ENCODE measurements at places on chromosomes 1 and 21.
A peak's percentile ranks its signal among the peaks of the same experiment; 100 is the strongest.

- DNase-seq = no peak
Measured at GRCh38 chr1:35554266-35555211, 2.7 kb downstream of the KIAA0319L start.

DNA sequence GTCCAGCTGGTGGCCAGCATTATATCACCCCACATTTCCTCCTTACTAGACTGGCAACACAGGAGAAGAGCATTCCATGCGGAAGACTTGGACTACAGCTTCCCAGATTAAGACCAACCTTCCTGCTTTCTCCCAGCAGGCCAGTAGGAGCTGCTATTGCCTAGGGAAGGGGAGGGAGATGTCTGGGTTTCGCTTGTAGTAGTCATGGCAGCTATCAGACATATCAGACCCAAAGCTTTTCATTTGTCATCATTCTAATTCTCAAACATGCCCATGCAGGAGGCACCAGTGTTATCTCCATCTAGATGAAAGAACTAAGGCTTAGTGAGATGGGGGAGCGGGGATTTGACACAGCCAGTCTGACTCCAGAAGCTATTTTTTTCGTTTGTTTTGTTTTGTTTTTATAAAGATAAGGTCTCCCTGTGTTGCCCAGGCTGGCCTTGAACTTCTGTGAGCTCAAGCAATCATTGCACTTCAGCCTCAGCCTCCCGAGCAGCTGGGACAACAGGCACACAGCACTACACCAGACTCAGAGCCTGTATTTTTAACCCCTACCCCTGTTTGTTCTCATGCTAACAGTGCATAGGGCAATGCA is 4.5 kb downstream of the PLA2G2A start:
- DNase-seq = peak; percentile 5

- no peak for DNase-seq
Measured at GRCh38 chr1:15799004-15799867, 8.2 kb downstream of the UQCRHL start.

DNA sequence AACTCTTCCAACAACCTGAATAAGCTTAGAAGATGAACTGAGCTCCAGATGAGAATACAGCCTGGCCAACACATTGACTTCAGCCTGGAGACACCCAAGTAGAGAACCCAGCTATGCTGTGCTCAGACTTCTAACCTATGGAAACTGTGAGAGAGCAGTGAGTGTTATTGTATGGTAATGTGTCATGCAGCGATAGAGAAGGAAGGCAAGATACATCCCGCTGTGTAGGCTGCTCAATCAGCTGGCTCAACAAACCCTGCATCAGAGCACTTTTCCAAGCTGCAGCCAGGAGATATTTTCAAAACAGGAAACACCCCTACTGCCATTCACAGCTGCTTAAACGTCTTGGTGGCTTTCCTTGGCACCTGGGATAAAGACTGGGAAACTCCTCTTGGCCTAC is 321.3 kb downstream of the SIPA1L2 start:
- no peak for DNase-seq

GRCh38 chr1:152533327-152533938 is 19.2 kb downstream of the CRCT1 start:
- DNase-seq = peak; percentile 23

DNA sequence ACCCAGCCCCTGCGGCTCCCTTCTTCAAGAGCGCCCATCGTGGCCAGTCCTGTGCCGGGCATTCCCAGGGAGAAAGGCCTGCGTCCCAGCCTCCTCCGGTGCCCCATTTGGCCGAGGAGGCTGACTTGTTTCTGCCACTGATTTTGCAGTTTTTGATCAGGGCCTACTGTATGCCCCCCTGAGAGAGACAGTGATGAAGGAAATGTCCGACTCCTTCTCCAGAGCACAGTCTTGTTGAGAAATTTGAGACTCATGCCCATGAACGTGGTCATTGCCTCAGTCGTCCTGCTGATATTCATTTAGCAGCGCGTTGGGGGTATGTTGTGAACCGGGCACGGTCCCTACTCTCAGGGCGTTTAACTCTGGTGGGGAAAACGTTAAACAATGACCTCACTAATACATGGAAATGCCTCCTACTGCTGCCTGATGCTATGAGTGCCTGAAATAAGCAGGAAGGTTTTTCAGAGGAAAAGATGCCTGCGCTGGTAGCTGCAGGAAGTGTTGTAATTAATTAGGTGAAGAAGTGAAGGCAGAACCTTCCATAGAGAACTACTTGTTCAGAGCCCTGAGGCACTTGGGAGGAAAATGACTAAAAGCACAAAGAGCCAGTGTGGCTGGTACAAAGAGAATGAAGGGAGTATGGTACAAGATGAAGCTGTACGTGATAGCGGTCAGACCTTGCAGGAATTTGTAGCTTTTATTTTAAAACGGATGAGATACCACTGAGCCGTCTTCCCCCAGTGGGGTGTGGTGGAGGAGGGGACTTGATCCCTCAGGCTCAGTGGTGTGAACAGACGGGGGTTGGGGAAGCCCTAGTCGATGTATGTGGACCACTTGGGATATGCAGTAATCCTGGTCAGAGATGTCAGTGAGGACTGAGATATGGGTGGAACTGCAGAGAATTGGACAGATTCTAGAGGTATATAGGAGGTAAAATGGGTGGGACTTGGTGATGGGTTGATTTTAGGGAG is 730 bp downstream of the ZCCHC17 start:
- DNase-seq = peak; percentile 15

DNA sequence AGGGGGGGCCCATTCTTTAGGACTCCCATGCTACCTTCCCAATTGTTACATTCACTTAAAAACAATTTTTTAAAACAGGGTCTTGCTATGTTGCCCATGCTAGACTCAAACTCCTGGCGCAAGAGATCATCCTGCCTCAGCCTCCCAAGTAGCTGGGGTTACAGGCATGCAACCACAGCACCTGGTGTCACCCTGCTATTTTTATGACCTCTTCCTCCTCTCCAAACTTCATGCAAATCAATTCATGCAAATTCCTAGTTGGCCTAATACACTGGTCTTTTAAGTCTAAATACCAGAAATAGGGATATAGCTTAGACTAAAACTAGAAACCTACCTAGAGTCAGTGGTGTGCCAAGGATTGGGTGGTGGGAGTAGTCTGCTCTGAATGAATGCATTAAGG is 30.1 kb downstream of the CDKN2C start:
- no peak for DNase-seq

- DNase-seq = no peak
Measured at GRCh38 chr1:94611681-94612475, 70.3 kb upstream of the F3 start.

DNA sequence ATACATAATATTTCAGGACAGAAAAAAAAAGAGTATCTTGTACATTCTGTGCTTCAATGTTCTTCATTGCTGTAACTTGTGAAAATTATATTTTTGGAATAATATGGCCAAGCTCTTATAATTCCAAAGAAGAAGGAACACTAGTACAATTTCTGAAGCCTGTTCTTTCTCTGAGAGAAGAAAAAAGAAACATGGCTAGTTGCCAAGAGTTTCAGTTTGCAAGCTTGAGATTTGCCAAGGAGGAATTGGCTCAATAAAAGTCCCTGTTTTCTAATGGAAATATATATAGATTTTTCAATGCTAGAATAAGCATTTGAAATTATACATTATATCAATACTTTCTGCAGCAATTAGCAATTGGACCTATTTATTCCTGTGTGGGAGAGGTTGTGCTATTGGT is 285.2 kb upstream of the NEGR1 start:
- DNase-seq = no peak

- peak; percentile 95 for DNase-seq
Measured at GRCh38 chr1:171898941-171899340, 57.6 kb downstream of the DNM3 start.

DNA sequence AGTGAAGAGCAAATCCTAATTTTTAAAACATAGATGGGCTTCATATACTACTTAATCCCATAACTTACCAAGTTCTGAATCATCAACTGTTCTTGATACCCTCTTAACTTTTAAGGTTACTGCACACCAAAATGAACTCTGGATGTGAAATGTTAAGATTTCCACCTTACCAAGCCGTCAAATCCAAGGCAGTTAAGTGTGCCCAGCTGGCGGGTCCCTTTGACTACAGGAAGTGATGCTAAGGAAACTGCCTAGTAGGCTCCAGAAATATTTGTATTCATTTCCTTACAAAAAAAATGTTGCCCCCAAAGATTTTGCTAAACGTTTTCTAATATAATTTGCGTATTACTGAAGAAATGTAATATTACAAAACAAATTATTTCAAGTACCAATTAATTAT is 10.7 kb downstream of the NRIP1 start:
- no peak for DNase-seq

DNA sequence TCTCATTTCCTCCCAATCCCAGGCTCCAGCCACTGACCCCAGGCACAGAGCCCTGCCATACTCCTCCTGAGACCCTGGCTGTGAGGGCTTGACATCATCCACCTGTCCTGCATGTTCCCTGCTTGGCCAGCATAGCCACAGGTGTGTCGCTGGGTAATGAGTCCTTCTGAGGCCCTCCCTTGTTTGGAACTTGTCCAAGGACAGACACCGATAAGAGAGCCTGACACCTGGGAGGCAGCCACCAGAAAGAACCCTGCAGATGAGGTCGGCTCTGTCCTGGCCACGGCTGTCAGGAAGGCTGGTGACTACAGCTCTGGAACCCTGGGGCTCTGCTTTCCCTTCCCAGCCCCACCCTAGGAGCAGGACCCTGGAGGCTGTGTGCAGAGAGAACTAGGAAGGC is 34.6 kb downstream of the TMEM63A start:
- peak; percentile 96 for DNase-seq

DNA sequence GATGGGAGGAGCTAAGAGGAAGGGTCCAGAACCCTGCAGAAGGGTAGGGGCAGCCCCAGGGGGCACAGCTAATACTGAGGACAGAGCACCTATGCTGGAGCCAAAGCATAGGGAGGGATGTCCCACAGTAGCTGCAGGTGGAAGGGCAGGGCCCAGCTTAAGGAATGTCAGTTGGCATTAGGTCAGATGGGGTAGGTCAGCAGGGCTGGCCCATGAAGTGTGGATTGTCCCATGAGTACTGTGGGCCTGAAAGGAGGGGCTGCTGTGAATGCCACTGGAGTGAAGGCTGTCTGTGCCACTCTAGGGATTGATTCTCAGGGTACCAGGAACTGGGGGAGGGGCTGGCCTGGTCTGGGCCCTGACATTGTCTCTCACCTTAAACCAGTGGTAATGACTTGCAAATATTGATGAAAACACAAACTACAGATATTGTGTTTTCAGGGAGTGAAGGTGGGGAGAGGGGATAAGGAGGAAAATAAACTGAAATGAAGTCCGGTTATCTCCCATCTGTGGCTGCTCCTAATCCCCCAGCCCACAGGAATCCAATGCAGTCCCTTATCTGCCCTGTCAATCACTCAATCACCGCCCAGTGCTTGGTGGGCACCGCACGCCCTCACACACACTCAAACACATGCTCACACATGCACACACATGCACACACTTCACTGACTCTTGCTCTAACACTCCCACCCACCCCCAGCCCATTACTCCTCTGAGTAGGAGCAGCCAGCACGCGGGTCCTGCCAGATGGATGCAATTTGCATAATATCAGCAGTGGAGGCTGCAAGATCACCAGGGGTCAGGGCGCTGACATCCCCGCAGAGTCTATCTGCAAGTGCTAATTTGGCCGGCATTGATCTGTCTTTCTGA is 27.8 kb downstream of the DMAP1 start:
- DNase-seq = peak; percentile 43

- no peak for DNase-seq
Measured at GRCh38 chr1:197481101-197481500, 213.0 kb downstream of the CRB1 start.

GRCh38 chr1:167943541-167943940 is 6.7 kb upstream of the MPC2 start:
- no peak for DNase-seq

DNA sequence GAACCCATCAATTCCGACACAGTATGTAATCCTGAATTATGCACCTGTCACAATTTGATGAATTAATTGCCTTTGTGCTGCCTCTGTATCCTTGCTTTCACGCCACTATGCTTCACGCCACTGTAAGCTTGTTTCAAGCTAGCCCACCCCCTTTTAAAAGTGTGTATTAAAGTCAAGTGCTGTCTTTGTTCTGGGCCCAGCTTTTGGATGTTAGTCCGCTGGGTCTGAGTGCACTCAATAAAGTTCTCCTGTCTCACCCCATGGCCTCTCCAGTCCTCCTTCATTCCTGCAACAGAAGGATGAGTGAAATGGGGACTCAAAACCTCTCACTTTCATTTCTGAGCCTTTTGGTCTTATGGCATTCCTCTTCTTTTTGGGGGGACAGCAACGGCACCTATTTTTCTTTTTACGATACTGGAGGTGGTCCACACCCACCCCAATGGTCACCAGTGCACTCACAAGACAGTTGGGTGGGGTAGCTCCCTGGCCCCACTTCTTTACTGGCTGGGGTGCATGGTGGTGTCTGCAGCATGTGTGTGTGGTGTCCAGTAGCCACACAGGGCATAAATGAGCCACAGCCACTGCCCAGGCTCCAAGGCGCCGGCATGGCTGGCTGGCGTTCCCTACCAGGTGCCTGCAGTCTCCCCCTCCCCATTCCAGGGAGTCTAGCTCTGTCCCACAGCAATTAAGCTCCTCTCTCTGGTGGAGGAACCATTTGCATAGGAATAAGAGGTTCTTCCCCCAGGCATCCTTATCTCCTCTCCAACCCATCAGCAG is 1.8 kb downstream of the THEM4 start:
- DNase-seq = no peak

DNA sequence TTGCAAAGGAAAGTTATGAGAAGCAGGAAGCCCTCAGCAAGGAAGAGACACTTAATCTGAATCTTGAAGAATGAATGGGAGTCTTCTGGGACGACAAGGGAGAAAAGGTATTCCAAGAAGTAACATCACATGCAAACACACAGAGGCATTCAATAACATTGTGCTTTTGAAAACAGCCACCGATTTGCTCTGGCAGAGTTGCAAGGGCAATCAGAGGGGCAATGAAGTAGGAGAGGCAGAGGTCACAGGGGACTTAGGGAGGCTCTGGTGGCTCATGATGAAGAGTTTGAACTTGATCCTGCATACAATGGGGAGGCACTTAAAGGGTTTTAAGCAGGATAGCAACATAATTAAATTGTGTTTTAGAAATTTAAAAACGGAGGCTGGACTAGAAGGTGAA is 107.7 kb downstream of the DDX20 start:
- no peak for DNase-seq
